ENCODE measurements at places on chromosomes 7 and 10. TPM values are rescaled to one million over a fixed set of nuclear protein-coding genes. Genes with fewer than 3 reads are reported as not detected.
A peak's percentile ranks its signal among the peaks of the same experiment; 100 is the strongest.

The SHLD2 gene
- 39.5 TPM for total RNA-seq

The ACBD7 gene
- total RNA-seq: 0.72 TPM

The ATOH7 gene
- total RNA-seq: not detected

The CRHR2 gene
- not detected for total RNA-seq

The NRG3 gene
- total RNA-seq: not detected

The CCL24 gene
- not detected for total RNA-seq

The EEF1AKMT2 gene
- 20.3 TPM for total RNA-seq

The CPVL gene
- not detected for total RNA-seq

DNA sequence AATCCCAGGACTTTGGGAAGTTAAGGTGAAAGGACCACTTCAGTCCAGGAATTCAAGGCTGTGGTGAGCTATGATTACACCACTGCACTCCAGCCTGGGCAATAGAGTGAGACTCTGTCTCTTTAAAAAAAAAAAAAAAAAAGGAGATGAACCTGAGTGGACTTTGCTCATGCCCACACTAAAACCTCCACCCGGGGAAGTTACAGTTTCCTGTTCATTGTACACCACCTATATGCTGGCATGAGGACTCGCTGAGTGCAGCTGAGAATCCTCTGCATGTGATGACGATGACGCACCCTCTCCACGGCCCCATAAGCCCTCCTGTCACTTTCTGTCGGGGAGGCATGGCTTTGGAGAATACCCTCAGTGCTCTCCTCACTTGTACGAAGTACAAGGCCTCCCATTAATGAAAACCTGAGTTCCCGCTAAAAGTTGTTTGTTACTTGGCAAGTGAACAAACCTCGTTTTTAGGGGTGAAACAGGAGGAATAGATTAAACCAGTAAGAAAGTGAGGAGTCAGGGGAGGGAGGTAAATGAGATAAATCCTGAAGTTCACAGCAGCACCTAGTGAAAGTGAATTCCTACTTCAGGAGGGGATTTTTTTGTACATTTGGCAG lies 15.9 kb downstream of the TMEM176B start:
- DNase-seq: no peak

- no peak for DNase-seq
Measured at GRCh38 chr10:84196083-84196482, 1.7 kb downstream of the CDHR1 start.

DNA sequence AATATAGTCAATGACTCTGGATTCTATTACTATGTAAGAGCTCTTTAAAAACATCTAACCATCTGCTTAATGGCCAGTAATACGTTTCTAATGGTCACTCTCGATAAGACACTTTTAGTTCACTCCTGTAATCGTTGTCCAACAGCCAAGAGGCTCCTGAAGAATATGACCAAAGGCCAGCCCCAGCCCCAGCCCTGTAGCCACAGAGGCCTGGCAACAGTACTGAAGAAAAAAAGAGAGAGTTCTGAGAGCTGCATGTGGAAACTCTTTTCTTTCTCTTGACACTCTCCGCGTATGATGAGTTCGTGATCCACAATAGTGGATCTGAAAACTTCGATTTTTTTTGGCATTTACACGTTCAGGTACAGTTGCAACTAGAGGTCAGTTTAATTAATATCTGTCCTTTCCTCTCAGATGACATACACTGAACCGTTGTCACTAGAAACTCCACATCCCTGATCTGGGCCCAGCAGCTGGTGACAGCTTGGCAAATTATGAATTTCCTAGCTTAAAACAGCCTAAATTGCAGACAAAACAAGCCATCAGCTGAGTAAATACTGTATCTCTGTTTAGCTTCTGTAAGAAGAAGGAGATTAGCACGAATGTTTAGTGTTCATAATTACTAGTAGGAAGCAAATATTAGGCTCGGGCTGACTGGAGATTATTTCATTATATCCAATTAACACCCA lies 456.7 kb downstream of the LRMDA start:
- DNase-seq: no peak

DNA sequence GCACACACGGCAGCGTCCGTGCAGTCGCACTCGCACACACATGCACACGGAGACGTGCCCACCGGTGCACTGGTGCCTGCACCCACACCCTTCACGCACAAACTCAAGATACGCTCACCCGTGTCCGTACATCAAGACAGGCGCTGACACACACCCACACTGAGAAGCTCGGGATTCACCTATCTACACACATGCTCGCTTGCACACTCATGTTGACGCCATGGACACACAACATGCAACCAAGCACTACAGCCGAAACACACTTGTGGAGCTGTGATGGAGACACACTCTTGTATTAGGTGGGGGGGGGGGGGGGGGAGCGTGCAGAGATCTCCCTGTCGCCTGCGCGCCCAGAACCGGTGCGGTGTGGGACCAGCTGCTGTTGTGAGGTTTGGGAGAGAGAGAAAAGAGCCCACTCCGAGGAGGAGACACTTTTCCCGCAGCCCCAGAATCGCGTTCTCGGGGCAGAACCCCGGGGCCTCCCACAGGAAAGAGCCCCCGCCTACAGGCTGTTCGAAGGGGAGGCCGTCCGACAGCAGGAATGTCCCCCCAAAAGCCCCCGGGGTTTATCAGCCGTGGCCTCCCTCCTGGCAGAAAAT lies 605 bp upstream of the NFKB2 start:
- peak; percentile 88 for DNase-seq

- peak; percentile 39 for DNase-seq
Measured at GRCh38 chr7:155218276-155219153, 79.2 kb upstream of the INSIG1 start.

- peak; percentile 80 for DNase-seq
Measured at GRCh38 chr10:77669892-77670291, 32.3 kb upstream of the KCNMA1 start.

- peak; percentile 94 for DNase-seq
Measured at GRCh38 chr7:151008511-151009323, 15.6 kb downstream of the ATG9B start.

DNA sequence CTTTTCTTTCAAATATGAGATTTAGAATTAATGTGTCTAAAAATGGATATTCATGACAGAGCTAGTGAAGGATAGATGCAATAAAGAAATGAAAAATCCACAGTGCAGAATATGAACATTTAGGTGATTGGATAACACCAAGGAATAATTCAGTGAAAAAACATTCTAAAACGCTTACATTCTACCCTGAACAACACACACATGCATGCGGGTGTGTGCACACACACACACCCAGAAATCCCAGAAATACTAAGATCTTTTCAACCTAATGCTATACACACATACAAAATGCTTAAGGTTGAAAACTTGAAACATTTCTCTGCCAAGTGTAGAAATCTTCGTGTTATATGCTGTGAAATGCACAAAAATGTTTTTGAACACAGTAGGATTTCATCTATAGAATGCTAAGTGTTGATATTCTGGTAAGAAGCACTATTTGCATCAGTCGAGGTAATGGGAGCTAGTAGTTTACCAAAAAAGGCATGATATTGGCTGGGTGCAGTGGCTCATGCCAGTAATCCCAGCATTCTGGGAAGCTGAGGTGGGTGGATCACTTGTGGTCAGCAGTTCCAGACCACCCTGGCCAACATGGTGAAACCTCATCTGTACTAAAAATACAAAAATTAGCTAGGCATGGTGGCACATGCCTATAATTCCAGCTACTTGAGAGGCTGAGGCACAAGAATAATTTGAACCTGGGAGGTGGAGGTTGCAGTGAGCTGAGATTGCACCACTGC lies 600.6 kb downstream of the PHTF2 start:
- DNase-seq: no peak

GRCh38 chr10:121669028-121669374 lies 70.8 kb upstream of the FGFR2 start:
- no peak for DNase-seq

- peak; percentile 60 for DNase-seq
Measured at GRCh38 chr10:69863580-69863979, 61.9 kb downstream of the COL13A1 start.

DNA sequence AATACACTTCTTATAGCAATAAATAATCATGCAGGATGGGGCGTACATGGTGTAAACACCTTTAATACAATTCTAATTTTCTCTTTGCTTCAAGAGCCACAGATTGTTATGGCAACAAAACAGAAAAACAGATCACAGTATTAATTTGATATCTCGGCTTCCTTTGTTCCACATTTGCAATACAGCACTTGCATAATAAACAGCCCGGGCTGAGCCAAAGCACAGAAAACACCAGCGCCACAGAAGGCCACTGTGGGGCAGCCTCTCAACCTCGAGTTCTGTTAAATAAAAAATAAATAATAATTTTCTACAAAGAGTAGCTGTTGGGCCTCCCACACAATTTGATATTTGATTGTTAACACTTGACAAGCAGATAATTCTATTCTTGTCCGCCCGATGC lies 255.9 kb downstream of the USP6NL start:
- DNase-seq: no peak

GRCh38 chr7:29271319-29271658 lies 76.7 kb downstream of the CHN2 start:
- no peak for DNase-seq

GRCh38 chr10:90587561-90587960 lies 270.3 kb downstream of the HTR7 start:
- DNase-seq: no peak

DNA sequence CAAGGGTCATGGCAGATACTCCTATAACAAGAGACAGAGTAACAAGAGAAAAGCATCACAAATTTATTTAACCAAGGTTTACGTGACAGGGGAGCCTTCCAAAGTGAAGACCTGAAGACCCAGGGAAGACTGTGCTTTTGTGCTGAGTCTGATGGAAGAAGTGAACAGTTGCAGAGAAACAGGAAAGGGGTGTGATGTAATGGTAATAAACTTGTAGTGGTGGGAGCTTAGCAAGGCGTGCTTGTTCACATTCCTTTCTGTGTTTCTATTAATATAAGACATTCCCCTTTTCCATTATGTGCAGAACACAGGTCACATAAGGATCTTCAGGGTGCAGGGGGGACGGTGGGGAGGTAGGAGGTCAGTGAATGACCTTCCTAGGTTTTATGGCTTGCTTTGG lies 25.5 kb upstream of the C10orf67 start:
- no peak for DNase-seq

DNA sequence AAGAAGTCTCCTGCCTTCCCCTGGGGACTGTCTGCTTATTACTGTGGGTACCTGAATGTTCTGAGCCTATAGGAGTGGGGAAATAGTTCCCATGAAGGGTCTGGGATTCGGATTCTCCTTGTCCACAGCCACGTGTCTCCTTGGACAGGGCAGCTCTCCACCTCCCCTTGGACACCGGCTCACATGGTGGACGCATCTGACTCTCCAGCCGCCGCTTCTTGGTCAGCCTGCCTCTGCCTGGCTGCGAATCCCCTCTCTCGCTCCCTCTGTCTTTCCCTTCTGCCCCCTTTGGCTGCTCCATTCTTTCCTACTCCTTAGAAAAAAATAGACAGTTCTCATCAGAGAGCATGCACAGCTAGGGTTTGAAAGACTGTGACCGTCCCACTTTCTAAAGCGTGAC lies 46.9 kb downstream of the JAKMIP3 start:
- DNase-seq: no peak
